Stimulated activated CD8-positive, alpha-beta memory T cell treated with anti-CD3 and anti-CD28 coated beads, Interleukin-7, amount 100 ng/mL, for 4 hours (primary cell): ENCODE measurements at places on chromosomes 4 and X.
A peak's percentile ranks its signal among the peaks of the same experiment; 100 is the strongest.

DNA sequence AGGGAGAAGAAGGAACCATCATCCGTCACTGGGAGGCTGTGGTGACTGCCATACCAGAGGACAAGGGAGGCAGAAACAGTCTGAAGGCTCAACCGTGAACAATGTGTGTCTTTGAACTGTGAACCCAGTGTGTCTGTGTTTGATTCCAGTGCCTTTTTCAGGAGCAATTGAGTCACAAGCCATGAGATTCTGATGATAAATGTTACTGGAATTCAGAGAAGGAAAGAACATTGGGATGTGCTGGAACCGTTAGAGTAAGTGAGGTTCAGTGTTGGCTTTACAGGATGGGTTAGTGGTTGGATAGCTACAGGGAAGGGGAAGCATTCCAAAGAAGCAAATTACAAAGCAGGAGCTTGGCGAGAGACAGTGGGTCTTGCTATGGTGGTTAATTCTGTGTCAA lies 464.4 kb downstream of the TRIML1 start:
- DNase-seq = no peak

GRCh38 chrX:155966876-155967275 lies 30.6 kb upstream of the IL9R start:
- DNase-seq = no peak

GRCh38 chr4:147779451-147779850 lies 47.6 kb downstream of the ARHGAP10 start:
- DNase-seq = no peak

DNA sequence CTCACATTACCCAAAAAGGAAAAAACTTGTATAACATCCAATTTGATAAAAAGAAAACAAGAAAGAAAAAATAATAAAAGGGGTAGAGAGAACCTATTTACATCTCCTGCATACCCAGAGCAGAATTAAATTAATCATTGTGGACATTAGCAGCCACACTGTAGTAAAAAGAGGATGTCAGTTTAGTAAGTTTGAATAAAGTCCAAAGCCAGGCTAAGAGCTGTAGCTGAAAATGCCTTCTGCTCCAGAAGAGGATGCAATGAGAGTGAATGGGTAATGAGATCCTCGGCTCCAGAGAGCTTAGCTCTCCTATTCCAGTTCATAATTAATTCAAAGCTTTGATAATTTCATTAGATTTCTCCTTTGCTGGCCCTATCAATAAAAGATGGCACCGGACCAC lies 78.2 kb downstream of the SLC10A7 start:
- DNase-seq = no peak

- DNase-seq = no peak
These were observed 910 bp downstream of the ANK2 start for GRCh38 chr4:113050371-113050755.

GRCh38 chrX:65635822-65636221 lies 31.6 kb upstream of the MSN start:
- no peak for DNase-seq

- no peak for DNase-seq
These were observed 120.3 kb downstream of the RASL11B start for GRCh38 chr4:52982255-52982945.

DNA sequence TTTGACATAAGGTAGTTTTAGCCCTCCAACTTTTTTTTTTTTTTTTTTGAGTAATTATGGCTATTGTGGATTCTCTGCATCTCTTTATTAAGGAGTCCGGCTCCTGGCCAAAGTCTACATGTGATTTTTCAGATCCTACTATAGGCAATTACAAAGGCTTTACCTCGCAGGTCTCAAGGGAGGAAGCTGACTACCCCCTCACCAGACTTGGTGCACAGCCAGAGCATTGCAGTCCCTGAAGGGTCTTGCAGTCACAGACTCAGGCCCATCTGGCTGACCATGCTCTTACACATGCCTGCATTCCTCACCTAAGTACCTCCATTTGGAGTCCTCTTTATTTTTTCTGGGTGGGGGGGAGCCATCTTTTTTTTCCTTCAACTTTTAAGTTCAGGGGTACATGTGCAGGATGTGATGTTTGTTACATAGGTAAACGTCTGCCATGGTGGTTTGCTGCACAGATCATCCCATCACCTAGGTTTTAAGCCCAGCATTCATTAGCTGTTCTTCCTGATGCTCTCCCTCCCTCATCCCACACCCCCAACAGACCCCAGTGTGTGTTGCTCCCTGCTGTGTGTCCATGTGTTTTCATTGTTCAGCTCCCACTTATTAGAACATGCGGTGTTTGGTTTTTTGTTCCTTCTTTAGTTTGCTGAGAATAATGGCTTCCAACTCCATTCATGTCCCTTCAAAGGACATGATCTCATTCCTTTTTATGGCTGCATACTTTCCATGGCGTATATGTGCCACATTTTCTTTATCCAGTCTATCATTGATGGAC lies 88.4 kb upstream of the STIM2 start:
- no peak for DNase-seq

GRCh38 chr4:185305979-185306442 lies 89.7 kb downstream of the LRP2BP start:
- DNase-seq = no peak

GRCh38 chrX:79630033-79631009 lies 263.2 kb upstream of the ITM2A start:
- no peak for DNase-seq

DNA sequence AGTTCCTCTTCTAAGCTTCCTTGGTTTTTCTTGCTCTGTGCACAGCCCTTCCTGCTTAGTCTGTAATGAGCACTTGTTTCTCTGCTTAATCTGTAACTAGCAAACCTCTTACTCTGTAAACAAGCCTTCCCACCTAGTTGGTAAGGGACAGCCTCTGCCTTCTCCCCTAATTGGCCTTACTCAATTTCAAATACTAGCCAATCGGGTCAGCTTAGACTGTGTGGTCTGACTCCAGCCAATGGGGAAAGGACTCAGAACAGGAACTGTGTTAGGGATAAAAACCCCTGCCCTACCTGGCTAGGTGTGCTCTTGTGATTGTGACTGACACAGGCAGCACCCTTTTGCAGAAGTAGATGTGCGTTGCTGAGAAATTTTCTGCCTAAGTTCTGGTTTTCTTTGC lies 136.5 kb upstream of the AADAT start:
- DNase-seq = no peak

GRCh38 chr4:48504352-48504751 lies 14.3 kb downstream of the ZAR1 start:
- no peak for DNase-seq

DNA sequence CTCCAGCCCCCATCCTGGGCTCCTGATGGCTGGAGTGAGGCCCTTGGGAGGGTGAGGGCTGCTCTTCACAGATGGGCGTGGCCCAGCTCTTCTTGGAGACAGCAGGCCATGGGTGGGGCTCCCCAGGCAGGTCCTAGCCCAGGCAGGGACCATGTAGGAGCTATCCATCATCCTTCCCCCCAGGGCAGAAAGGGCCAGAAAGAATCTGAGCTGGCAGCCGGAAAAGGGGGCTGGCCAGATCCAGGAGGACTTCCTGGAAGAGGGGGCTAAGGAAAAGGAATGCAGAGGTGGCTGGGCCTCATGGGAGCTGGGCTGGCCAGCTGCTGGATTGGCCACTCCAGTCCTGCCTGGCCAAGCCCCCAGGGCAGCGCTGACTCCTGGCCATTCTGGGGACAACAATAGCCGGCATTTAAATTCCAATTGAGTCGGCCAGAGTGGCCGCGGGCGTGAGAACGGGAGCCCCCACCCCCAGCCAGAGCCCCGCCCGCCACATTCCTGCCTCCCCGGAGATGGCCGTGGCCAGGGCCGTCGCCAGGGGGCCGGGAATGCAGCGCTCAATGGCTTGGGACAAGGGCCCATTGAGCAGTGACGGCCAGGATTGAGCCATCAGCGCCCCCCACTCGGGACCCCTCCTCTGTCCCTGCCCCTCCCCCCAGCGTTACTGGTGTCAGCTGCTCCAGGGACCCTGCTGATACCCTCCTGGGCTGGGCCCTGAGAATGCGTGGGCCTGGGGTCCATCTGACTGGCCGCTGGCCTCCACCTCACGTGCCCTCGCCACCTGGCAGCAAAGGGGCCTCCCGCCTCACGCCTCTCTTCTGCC lies 15.1 kb upstream of the FGFR3 start:
- DNase-seq = no peak

DNA sequence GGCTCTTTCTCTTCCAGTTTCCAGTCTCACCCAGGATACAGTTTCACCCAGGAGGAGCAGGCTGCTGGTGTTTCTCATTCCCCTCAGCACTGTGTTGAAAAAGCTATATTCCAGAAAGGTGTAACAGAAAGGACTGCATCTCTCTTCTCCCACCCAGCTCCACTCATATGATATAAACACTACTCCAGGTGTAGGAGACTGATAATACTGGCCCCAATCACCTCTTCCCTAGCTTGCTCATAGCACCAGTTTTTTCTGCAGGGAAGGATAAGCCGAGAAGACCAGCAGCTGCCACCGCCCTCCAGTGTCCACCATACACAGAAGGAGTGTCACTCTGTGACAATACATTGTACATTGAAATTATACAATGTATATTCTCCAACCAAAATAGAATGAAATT lies 105.5 kb upstream of the STK26 start:
- DNase-seq = no peak

GRCh38 chr4:82737354-82737753 lies 61.2 kb downstream of the SCD5 start:
- no peak for DNase-seq

- no peak for DNase-seq
These were observed 215.5 kb downstream of the GPAT3 start for GRCh38 chr4:83751336-83751949.

GRCh38 chrX:15158736-15159406 lies 111.0 kb downstream of the ASB9 start:
- no peak for DNase-seq

DNA sequence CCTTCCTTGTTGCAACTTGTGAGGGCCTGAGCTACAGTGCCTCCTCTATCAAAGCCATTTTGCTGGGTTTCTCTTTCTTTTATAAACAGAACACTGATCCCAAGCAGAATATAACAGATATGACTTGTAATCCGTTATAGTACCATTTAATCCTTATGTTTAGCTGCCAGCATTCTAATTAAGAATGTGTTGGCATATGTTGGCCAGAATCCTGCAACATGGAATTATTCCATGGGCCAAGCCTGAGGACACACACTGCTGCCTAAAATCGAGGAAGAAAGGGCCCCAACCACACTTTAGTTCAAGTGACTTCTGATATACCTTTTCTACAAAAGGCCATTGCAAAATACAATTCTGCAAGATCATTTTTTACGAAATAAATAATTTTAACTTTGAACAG lies 28.0 kb downstream of the PALLD start:
- DNase-seq = no peak

DNA sequence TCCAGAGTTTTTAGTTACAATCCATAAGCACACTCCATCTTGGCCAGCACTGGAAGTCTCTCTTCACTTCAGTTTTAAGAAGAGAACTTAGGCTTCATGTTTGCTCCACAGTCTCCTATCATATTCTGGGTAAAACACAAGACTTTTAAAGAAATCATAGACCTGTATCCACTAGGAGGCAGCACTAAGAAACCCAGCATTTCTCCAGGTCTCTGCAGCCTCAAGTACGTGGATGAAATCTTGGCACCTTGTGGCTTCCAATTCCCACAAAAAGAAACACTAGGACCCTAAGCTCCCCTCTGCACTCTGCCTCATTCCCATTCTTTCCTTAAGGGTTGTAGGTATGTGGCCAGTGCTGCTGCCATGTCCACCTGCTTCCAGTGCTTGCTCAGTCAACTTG lies 367.3 kb upstream of the CASK start:
- DNase-seq = no peak

GRCh38 chr4:38078590-38079421 lies 118.6 kb downstream of the PTTG2 start:
- no peak for DNase-seq

DNA sequence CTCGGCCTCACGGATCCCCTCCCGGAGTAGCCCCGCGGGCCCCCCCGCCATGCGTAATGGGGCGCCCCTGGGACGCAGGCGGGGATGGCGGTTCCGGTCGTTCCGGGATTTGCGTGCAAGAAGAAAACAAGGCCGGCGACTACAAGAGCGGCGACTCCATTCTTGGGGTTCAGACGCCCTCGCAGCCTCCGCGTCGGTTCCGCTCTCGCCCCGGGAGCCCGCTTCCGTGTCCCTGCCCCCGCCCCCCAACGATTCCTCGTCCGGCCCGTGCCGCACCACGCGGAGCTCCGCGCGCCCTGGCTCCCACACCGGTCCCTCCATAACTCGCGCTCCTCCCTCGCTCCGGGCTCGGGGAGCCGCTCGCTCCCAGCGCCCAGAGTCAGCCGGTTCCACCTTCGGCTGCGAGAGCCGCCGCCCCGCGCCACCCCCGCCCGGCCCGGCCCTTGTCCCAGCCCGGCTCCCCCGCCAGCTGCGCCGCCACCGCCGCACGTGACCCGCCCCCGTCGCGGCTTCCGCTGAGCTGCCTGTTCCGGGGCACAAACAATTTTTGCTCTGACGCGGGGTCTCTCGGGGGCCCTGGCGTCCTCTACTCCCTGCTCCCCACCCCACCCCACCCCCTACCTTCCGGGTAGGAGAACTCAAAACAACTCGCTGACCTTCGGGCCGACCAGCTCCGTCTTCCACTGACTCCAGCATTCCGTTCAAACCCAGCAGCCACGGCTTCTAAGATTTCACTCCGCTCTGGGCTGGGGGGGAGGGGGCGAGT lies 78.8 kb upstream of the BCOR start:
- peak; percentile 79 for DNase-seq

GRCh38 chrX:118474586-118474985 lies 21.0 kb upstream of the DOCK11 start:
- no peak for DNase-seq

DNA sequence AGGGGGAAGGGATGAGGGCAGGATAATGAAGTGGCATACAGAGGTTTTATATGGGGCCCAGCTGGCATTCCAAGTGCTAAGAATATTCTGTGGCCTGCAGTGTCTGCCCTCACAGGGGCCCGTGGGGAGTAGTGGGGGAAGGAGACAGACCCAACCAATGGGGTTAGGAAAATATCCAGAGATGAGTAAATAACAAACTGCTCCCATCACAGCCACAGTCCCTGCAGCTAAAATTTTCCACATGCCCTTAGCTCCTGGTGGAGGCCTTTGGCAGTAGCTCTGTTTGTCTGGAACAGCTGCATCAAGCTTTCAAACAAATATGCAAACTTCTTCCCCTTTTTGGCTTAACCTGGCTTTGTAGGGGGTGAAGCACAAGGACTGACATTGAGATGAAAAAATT lies 3.1 kb downstream of the SRPX2 start:
- DNase-seq = no peak

- no peak for DNase-seq
These were observed 18.3 kb downstream of the CD99L2 start for GRCh38 chrX:150879855-150880807.

- no peak for DNase-seq
These were observed 98.2 kb upstream of the HHIP start for GRCh38 chr4:144547678-144548298.

DNA sequence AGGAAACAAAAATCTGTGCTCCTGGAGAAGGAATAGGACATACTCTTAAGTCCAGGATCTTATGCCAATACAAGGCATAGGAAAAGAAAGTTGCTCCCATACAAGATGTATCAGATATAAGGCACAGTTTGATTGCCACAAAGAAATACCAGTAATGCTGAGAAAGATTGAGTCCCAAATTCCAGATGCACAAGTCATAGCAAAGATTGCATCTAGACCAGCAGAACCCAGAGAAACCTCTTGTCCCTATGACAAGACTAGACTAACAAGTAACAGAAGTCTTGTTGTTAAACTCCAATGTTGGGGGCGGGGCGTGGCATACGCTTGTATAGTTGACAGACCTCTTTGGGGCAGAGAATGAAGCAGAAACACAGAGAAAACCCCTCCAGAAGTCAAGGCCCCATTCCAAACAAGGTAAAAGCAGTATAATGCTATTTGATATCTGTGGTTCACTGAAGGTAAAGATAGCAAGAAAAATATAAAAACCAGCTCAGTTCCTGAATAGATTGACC lies 671.5 kb upstream of the GRIA3 start:
- no peak for DNase-seq
